Activated CD4-positive, alpha-beta T cell treated with anti-CD3 and anti-CD28 coated beads, Interleukin-2, amount 50 U/mL, for 1 hour (primary cell): ENCODE measurements at places on chromosomes 1 and 21.

GRCh38 chr1:43204394-43204793, 32.3 kb downstream of the CFAP57 start:
- no peak for DNase-seq

GRCh38 chr1:72557446-72558049, 275.2 kb upstream of the NEGR1 start:
- no peak for DNase-seq

DNA sequence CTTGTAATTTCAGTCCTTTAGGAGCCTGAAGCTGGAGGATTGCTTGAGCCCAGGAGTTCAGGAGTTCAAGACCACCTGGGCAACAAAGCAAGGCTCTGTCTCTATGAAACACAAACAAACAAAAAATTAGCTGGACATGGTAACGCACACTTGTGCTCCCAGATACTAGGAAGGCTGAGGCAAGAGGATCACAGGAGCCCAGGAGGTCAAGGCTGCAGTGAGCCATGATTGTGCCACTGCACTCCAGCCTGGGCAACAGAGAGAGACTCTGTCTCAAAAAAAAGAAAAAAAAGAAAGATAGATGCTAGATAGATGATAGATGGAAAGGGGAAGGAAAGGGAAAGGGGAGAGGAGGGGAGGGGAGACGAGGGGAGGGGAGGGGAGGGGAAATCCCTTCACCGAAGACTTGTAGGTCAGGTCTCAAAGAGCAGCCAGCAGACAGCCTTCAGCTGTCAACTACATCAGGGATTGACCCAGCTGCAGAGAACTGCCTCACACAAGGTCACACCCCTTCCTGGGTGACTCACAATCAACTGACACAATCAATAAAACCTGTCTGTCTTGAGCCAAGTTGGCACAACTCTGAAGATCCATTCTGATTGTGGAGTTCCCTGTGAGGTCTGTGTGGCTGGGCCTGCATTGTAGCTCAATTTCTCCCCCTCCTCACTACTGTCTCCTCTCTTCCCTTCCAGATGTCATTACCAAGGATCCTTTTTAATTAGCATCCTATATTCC, 200.6 kb downstream of the RGS7 start:
- no peak for DNase-seq

GRCh38 chr1:153428073-153428638, 11.8 kb downstream of the S100A7A start:
- no peak for DNase-seq

GRCh38 chr1:89611721-89612120, 21.2 kb upstream of the LRRC8C start:
- DNase-seq = no peak

- no peak for DNase-seq
Measured at GRCh38 chr1:214553142-214553710, 1.8 kb upstream of the PTPN14 start.

GRCh38 chr1:220526294-220526693, 1.6 kb upstream of the MARK1 start:
- no peak for DNase-seq

- no peak for DNase-seq
Measured at GRCh38 chr1:182340233-182341058, 51.1 kb downstream of the GLUL start.

GRCh38 chr1:234936612-234937389, 191.8 kb downstream of the TOMM20 start:
- no peak for DNase-seq

GRCh38 chr1:203359010-203359571, 8.2 kb upstream of the FMOD start:
- no peak for DNase-seq

- DNase-seq = no peak
Measured at GRCh38 chr1:8217809-8218208, 100.1 kb upstream of the SLC45A1 start.

GRCh38 chr1:245615001-245615400, 460.2 kb downstream of the KIF26B start:
- no peak for DNase-seq

GRCh38 chr1:158014731-158015320, 21.4 kb downstream of the KIRREL1 start:
- DNase-seq = no peak

GRCh38 chr1:8718850-8719361, 98.5 kb downstream of the RERE start:
- DNase-seq = no peak

DNA sequence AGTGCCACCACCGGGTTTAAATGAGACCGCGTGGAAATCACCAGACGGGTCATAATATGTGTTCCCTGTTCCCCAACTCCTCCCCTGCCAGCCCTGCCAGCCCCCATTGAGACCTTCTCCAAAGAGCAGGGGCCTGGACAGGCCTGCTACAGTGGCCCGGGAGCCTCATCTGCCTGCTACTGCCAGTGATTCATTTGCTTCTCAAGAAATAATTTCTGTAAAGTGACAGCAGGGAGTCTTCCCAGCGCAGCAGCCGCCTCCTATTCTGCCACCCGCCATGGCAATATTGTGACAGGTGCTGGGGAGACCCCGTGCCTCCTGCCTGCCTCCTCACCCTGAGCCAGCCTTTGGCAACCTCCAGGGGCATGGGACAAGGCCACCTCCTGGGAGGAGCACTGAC, 8.9 kb downstream of the IFFO2 start:
- no peak for DNase-seq

GRCh38 chr1:2093636-2094035, 43.4 kb downstream of the PRKCZ start:
- DNase-seq = no peak

GRCh38 chr1:225409051-225409450, 18.8 kb downstream of the LBR start:
- DNase-seq = no peak

GRCh38 chr1:48644190-48644900, 132.3 kb downstream of the BEND5 start:
- no peak for DNase-seq

- DNase-seq = no peak
Measured at GRCh38 chr1:223832637-223832943, 13.2 kb downstream of the TP53BP2 start.

DNA sequence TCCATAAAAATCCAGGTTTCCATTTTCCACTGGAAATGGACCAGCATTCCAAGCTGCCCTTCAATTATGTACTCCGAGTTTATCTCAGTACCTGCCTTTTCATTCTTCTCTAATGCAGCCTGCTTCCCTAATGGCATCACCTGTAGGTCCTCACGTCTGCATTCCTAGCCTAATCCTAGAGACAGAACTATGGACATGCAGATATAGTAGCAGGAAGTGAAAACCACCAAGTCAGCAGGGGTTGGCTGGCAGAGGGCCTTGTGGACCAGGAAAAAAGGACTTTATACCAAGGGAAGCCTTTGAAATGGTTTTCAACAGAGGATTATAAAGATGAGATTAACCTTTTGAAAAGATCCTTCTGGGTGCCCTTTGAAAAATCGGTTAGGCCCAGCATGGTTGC, 135.7 kb upstream of the L1TD1 start:
- DNase-seq = no peak

GRCh38 chr1:26429721-26430120, 2.4 kb upstream of the DHDDS start:
- DNase-seq = no peak

- no peak for DNase-seq
Measured at GRCh38 chr1:32742956-32743355, 40.4 kb upstream of the SYNC start.

DNA sequence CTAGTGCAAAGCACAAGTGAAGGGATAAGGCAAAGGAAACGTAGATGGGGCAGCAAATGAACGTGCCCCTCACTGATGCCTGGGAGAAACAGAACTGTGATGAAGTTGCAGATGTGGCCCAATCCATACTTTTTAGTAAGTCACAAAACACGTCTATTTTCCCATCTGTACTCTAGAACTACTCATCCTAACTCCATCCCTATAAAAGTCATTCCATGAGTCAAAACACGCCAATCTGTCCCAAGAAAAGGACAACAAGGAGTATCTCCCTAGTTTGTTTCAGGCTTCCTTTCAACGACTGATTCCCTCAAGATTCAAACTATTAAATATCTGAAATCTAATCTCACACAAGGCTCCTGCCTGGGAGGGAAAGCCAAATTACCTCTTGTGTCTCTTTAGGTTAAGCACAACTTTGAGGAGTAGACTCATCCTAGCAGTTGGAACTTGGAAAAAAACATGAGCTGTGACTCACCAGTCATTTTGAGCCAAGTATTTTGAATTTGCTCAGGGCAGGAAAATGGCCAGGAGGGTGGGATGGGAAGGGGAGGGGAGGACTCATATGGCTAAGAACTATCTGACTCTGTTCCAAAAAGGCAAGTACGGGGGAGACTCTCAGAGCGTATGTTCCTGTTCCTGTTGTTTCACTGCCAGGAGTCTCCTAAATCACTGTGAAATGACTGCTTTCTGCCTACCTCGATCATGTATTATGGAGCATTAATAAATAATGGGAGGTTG, 214.5 kb upstream of the CAMK1G start:
- no peak for DNase-seq

- DNase-seq = no peak
Measured at GRCh38 chr1:174166530-174167264, 7.4 kb downstream of the RABGAP1L start.
